Lower lobe of right lung (tissue), 2 donors: ENCODE measurements at places on chromosomes 7 and 10.
A peak's percentile ranks its signal among the peaks of the same experiment; 100 is the strongest.

- DNase-seq: no peak
Observed at GRCh38 chr7:144853542-144853941, 17.7 kb upstream of the TPK1 start.

DNA sequence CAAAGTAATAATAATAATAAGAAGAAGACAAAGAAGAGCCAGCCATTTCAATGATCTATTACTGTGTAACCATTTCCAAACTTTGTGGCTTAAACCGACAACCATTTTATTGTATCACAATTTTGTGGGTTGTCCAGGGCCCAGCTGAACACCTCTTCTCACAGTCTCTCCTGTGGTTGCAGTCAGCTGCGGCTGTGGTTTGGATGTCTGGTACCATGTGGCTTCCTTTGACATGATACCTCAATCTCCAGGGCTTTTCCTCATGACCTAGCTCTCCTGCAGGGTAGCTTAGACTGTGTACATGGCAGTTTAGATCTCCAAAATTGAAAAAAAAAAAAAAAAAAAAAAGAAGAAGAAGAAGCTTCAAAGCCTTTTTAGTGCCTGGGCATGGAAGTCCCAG, 72.6 kb upstream of the NFKB2 start:
- no peak for DNase-seq

DNA sequence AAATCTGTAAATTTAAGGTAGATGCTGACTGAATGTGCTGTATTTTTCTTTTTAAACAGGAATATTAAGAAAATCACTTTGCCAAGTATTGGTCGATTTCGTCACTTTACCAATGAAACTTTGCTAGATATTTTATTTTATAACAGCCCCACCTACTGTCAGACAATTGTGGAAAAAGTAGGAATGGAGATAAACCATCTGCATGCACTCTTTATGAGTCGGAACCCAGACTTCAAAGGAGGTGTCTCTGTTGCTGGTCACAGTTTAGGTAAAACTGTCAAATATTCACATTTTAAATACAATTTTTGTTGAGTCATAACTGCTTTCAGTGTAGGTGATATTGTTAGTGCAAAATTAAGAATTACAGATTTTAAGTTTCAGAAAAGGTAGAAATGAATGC, 25.2 kb downstream of the SEC23IP start:
- no peak for DNase-seq

GRCh38 chr10:836782-837181, 94.7 kb downstream of the LARP4B start:
- no peak for DNase-seq

GRCh38 chr10:7133278-7133677, 277.6 kb downstream of the SFMBT2 start:
- no peak for DNase-seq

- DNase-seq: no peak
Observed at GRCh38 chr10:89312973-89313372, 11.1 kb downstream of the IFIT2 start.

- no peak for DNase-seq
Observed at GRCh38 chr7:82291931-82292330, 151.6 kb downstream of the CACNA2D1 start.

DNA sequence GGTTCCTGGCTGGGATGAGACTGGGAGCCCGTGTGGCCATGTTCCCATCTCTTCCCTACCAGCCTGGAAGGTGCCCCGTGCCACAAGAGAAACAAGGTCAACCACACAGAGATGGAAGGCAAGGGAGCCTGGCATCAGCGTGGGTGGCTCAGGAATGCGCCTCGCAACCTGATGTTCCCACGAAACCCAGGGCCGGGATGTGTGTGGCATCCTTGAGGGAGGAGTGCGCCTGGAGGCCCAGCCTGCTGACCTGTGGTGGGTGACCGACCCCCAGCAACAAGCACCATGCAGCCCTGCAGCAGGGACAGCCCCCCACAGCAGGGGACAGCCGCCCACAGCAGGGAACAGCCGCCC, 267.2 kb downstream of the ELFN1 start:
- DNase-seq: peak; percentile 33

- no peak for DNase-seq
Observed at GRCh38 chr7:127620406-127621233, 2.7 kb upstream of the PAX4 start.

GRCh38 chr7:99762680-99763327, 21.2 kb downstream of the CYP3A4 start:
- DNase-seq: no peak

GRCh38 chr7:101518336-101518735, 110.8 kb downstream of the MYL10 start:
- no peak for DNase-seq

DNA sequence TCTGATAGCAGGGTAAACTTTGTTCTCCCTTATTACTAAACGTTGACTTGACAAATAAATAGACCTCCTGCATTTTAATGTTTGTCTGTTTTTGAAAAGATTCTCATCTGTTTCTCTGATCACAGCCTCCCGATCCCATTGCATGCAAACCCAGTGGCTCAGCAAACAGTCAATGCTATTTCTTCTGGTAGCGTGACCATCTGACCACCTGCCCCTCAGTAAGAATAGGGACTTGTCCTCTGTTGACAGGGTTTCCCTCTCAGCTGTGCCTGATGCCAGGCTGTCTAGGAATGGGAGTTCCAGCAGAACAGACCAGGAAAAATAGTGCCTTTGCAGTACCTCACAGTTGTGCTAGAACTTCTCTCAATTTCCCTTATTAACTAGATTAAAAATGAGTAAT, 40.7 kb upstream of the EBLN1 start:
- no peak for DNase-seq

- no peak for DNase-seq
Observed at GRCh38 chr10:67664942-67665341, 31.1 kb downstream of the CTNNA3 start.

DNA sequence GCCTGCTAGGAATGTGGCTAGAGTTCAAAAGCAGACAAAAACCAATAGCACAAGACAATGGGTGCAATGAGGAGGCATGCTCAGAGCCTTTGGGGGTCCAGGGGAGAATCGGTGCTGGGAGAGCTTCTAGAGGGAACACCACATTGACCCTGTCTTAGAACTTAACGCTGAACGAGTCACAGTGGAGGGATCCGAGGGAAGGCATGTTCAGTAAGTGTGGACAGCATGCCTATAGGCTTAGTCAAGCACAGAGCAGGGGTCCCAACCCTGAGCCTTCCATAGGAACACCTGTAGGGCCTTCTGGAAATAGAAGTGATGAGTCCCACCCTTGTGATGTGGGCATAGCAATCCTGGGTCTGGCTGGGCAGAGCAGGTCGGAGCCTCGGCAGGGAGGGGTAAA, 148.7 kb downstream of the PKD1L1 start:
- DNase-seq: no peak

- DNase-seq: peak; percentile 37
Observed at GRCh38 chr7:2566890-2567678, 8.3 kb downstream of the IQCE start.
